Vagina (tissue), 2 donors: ENCODE measurements at places on chromosomes 12 and 14.

- no peak for DNase-seq
These were observed 46.1 kb downstream of the INTS13 start for GRCh38 chr12:26891704-26892103.

GRCh38 chr14:50677527-50678063 lies 9.5 kb upstream of the SAV1 start:
- no peak for DNase-seq

- no peak for DNase-seq
These were observed 66.2 kb upstream of the BEGAIN start for GRCh38 chr14:100653409-100653808.

- DNase-seq, result no peak
These were observed 9.6 kb downstream of the TRAPPC6B start for GRCh38 chr14:39160494-39160893.

- DNase-seq, result no peak
These were observed 592.9 kb upstream of the FBXO33 start for GRCh38 chr14:40025101-40025500.

GRCh38 chr14:62768753-62769152 lies 276.5 kb downstream of the KCNH5 start:
- DNase-seq, result no peak
